G401 (cell line): ENCODE measurements at places on chromosomes 5 and 9. TPM values are rescaled to one million over a fixed set of nuclear protein-coding genes. Genes with fewer than 3 reads are reported as not detected.

DNA sequence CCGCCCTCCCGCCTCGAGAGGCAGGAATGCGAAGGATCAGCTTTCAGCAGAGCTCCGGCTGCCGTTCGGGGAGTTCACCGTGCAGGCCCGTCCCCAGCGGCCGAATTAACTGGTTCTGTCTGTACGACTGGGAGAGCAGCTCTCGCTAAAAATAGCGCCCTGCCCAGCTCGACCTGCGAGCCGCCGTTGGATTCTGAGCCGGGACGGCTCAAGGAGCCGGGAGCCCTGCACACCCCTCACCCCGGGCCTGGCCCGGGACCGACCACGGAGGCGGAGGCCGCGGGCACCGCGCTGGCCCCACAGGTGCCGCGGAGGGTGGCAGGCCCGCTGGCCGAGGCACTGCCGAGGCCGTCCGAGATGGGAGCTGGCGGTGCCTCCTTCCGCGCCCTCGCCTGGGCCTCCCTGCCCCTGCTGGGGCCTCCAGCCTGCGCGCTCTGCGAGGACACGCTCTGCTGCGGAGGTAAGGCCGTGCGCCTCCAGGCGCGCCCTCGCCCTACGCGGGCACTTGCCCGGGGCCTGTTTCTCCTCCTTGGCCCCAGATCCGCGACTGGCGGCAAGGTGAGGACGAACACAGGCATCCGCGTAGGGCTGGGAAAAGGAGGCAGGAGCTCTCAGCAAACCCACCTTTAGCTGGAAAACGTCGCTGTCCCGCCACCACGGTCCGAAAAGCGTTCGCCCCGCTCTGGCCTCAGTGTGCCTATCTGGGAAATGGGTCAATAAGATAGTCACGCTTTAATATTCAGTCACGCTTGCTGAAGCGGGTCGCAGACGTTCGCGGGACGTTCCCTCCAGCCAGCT lies 53.1 kb upstream of the DAB2IP start:
- DNase-seq = peak; percentile 80

DNA sequence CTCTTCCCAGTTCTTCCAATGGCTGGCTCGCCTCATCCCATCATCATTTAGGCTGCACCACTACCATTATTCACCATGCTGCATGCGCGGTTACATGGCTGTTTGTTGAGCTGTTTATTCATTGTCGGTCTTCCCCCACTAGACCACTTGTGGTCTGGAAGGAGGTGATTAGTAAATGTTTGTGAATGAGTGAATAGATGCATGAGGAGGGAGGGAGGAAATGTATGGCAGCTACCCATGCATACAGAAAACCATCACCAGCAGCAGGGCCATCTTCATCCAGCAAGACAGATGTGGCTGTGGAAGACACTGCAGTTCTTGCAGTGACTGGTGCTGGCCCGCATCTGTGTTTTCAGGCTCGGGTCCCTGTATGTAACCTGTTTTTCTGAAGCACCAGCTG lies 113.3 kb upstream of the SAP30L start:
- DNase-seq = no peak

DNA sequence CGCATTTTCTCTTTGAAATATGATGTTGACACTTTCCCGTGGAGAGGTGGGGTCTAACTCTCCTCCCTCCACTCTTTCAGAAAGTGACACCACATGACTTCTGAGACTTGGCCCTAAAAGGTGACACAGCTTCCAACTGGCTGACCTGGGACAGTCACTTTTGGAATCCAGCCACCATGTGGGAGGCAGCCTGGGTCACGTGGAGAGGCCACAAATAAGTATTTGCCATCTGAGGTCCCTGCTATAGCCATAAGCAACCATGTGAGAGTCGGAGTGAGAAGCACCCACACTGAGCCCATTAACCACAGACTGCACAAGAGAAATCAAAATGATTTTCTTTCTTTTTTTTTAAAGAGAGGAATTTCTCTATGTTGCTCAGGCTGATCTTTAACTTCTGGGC lies 4.1 kb upstream of the PHYKPL start:
- DNase-seq = no peak

- no peak for DNase-seq
Observed at GRCh38 chr5:134242146-134242545, 16.3 kb upstream of the PPP2CA start.

The ARAP3 gene
- total RNA-seq = not detected in 2 replicates

GRCh38 chr5:172345881-172346280 lies 62.3 kb upstream of the UBTD2 start:
- DNase-seq = no peak

The UBE2QL1 gene
- not detected in 2 replicates for total RNA-seq

- DNase-seq = no peak
Observed at GRCh38 chr5:137095597-137095996, 403.5 kb downstream of the SPOCK1 start.

The SLC36A2 gene
- not detected in 2 replicates for total RNA-seq

The CLIC3 gene
- total RNA-seq = 2.1 and 6.2 TPM in 2 replicates

The FAM221B gene
- total RNA-seq = not detected in 2 replicates

DNA sequence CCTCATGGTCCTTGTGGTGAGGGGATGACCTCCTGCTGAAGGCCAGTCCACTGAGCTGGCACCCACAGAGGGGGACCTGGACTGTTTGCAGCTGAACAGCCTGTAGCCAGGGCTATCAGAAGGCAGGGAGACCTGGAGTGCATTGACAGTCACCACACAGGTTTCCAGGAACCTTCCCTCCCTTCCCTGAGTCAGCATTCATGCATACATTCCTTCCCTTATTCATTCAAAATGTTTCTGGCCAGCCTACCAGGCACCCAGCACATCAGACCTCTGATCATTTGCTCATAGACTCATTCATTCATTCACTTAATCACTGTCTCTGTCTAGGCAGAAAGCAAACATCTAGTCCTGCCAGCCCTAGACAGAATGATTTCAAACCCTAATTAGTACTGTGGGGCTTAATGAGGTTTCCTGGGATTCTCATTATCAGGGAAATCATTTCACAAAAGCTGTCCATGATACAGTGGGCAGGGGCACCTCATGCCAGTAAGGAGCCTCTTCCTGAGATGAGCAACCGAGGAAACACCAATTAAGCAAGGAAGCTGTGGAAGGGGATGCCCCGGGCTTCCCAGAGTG lies 110.1 kb upstream of the PPP1R26 start:
- DNase-seq = no peak

DNA sequence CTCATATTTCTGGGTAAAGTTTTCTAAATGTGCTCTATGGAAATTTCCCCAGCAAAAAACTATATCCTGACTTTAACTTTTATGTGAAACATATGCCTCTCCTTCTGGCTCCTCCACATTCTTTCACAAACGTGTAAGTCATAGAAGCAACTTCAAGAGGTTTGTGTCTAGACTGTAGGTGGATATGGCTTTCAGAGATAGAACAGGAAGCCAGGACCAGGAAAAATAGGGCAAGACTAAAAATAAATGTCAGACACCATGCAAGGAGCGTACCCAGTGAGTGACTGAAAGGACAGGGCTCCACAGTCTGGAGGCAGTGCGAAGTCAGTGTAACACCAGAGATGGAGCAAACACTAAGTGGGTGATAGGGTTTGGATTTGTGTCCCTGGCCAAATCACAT lies 240.7 kb downstream of the COX7C start:
- peak; percentile 65 for DNase-seq

GRCh38 chr9:22203371-22204138 lies 194.4 kb upstream of the CDKN2B start:
- no peak for DNase-seq

The MRPS27 gene
- total RNA-seq = 155 and 193 TPM in 2 replicates

The MAP1B gene
- 11.3 and 21.9 TPM in 2 replicates for total RNA-seq

- DNase-seq = no peak
Observed at GRCh38 chr5:41891066-41891707, 13.0 kb upstream of the RIMOC1 start.

DNA sequence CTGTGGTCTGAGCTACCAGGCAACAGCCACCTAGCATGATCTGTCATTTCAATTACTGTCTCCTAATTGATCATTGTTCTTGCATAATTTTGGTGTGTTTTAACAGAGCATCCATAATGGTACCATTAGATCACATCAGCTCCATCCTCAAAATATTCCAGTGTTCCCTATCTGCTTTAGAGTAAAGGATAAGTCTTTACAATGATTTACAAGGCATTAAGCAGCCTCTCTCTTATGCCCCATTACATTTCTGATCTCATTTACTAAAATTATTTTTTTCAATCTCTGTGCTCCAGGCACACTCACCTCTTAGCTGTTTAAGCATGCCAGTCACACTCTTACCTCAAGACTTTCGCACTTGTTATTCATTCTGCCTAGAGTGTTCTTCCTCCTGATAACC lies 389.9 kb upstream of the PTPRD start:
- DNase-seq = no peak

DNA sequence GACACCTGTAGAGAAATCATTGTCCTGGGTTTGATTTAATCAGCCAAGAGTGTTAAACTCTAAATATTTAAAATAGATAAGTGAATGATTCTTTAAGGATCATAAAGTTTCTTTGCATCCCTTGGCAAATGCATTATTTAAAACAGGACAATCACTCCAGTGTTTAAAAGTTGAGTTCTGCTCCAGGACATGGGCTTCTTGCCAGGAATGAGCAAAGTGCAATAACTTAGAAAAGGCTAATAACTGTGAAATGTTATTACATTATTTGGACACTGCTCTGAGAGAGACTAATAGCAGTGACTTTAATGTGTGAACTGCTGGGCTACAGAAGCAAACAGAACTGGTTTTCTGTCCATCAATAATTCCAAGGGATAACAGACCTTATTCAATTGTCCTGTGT lies 283.3 kb downstream of the GABRB2 start:
- DNase-seq = no peak

The GABRB2 gene
- total RNA-seq = under 0.01 TPM in 1 of 2 replicates, not detected in the other

DNA sequence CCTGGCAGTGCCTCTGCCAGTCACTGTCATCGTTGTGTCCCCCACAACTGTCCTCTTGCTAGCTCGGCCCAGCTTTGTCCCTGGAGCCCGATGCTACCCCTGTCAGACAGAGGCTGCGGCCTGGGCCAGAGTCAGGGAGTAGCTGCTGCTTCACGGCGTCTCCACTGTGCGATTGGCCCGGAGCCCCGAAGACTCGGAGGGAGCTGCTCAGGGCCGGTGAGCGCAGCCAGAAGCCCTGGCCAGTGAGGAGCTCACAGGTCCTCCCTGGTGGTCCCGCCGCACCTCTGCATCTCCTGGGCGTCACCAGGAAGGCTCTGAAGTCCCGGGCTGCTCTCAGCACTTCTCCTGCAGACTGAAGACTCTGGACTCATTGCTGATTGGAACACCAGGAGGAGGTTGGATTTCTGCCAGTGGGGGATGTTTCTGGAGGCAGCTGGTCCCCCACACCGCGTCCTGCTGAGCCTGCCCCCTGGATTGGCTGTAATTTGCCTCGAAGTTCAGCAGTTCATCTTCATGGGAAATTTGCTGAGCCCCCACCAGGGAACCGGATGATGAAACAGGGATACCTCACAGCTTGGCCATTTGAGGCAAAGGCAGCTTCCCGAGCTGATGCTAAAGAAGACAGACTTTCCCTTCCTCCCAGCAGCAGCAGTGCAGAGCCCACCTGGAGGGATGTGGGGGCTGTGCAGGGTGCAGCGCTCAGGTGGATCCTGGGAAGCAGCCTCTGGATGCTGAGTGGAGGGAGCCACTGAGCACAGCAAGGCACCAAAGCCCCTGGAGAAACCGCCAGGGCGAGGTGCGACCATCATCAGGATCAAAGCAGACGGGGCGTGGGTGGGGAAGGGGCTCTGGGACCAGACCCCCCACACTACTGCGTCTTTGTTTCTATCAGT lies 45.6 kb downstream of the USP20 start:
- DNase-seq = no peak

- no peak for DNase-seq
Observed at GRCh38 chr5:33690374-33691135, 201.2 kb downstream of the ADAMTS12 start.

The IGIP gene
- total RNA-seq = 0.24 and 0.68 TPM in 2 replicates

DNA sequence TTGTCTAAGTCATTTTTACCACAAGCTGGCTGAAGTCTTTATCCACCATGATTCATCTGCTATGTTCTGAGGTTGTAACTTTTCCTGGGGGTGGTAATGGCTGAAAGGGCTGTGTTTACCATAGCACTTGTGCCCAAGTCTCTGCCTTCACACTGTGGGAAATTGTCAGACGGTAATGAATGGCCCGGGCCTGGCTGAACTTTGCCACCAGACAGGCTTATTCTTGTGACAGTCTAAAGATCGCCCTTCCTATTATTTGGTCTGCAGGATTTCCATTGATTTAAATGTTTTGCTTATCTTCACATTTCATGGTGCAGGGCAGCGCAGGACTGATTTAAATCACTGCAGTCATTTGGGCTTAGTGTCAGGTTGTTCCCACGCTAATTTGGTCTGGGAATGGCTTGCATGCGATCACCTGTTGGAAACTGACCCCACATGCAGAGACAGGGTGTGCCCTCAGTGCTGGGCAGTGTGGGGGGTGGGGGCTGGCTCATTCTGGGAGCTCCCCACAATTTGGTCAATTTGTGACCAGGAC lies 109.3 kb upstream of the ICE1 start:
- DNase-seq = no peak

DNA sequence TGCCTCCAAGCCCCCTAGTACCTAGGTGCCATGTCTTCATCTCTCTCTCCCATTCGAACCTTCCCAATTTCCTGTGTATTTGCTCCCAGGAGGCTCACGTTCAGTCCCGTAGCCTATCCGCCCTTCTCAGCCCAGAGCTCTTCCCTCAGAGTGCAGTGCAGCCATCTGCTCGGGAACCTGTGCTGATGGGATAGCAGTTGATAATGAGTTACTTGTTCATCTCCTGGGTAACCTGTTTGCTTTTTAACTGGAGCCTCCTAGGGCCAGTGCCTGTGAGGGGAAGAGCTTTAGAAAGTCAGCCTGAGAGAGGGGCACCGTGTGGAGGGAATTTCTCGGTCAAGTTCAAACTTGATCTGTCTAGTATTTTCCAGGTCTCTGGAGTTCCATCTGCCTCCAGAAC lies 229.8 kb upstream of the IL12B start:
- no peak for DNase-seq

- peak; percentile 14 for DNase-seq
Observed at GRCh38 chr5:154058055-154059038, 19.6 kb downstream of the MFAP3 start.

DNA sequence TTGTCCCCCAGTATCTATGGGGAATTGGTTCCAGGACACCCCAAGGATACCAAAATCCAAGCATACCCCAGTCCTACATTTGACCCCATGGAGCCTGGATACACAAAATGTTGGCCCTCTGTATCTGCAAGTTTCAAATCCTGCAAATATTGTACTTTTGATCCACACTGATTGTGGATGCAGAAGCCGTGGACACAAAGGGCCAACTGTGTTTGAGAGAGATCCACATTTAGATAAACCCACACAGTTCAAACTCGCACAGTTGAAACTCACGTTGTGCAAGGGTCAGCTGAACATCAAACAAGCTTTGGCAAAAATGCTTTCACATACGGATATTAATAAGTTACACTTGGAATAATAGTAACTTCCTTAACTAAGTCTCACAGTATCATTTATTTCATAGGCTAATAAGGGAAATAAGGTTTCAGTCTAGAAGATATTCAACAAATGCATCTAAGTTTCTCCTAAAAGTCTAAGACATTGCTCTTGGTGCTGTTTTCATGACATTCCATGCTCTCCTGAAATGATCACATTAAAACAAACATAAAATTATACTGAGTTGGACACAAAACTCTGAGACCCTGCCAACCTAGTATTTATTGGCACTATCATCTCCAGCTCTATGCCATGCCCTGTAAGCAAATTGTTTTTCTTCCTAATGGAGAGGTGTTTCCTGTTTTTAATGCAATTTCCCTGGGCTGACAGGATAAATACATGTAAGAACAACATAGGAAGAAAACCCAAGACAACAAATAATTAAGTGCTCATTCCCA lies 32.3 kb downstream of the ACTL7A start:
- no peak for DNase-seq

The ANKDD1B gene
- not detected in 2 replicates for total RNA-seq
